ENCODE measurements at places on chromosomes 7 and 10. TPM values are rescaled to one million over a fixed set of nuclear protein-coding genes. Genes with fewer than 3 reads are reported as not detected.

DNA sequence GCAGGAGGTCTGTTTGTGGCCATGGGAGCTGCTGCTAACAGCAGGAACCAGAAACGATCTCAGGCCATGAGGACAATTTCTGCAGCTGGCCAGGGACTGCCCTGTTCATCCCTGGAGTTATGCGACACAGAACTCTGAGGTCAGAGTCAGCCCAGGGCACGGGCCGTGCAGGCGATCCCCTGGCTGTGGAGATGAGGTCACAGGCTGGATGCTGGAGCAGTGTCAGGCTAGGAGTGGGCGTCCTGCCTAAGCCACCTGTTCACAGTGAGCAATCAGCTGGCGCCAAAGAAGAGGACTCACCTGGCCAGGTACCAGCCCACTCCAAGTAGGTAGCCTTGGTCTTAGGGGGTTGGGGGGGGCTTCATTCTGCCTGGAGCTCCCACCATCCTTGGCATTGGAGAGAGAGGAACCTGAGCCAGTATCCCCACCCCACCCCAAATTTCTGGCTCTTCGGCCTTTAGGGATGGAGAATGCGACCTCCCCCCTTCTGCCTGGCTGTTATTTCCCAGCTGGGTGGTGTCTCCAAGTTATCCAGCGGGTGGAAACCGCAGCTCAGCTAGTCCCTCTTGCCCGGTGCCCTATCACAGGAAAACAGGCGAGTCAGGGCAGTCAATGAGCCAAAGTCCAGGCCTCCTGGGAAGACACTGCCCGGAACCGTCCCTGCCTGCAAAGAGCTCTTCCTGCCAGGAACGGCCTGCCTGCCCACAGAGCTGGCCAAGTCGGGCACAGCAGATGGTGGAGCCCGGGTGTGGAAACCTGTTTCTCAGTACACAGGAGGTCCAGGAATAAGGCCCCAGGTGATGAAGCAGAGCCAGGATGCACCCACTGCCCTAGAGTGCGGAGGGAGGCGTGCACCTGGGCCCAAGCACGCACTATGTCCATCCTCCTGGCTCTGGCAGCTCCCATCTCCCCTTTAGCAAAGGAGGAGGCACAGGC lies 1.8 kb upstream of the TTYH3 start:
- no peak for DNase-seq

- DNase-seq = no peak
Observed at GRCh38 chr7:133601617-133602016, 348.7 kb downstream of the EXOC4 start.

- peak; percentile 67 for DNase-seq
Observed at GRCh38 chr10:46556515-46557318, at the start of gene GPRIN2. Gene GPRIN2 (minus strand): TSS chr10:46556658. CDS start chr10:46550736, 5,922 bp downstream.

DNA sequence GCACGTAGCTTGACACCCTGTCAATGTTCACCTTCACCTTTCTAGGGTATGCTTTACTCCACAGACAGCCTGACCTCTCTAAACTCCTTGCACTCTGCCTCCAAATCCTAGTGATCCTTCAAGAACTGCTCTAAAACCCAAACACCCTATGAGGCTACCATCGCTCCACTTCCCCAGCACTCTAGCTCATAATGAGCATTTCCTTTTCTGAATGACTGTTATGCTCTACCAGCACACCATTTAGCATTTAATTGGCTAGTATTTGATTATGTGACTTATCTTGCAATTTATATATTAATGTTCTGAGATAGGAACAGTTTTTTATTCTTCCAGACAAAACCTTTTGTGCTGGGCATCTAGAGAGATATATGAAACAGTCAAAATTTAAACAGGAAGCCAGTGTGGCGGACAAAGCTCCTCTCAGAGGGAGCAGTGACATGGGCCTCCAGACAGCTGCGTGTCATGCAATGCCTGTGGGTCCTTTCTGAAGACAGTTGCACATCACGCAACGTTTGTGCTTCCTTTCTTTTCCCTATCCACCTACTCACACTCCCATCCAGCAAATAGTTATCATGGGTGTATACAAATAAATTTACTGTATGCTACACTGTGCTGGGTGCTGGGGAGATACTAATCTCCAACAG lies 86.3 kb downstream of the ALOX5 start:
- no peak for DNase-seq

TMEM213 gene
- not detected for total RNA-seq

MDH2 gene
- 254 TPM for total RNA-seq

GRM8 gene
- total RNA-seq = 2.8 TPM

CSTF2T gene
- 32.4 TPM for total RNA-seq

TEX47 gene
- total RNA-seq = not detected

FANK1 gene
- not detected for total RNA-seq

SLC18A3 gene
- total RNA-seq = not detected
